ENCODE measurements at places on chromosomes 7 and 10.

GRCh38 chr7:49775065-49775948 is 1.9 kb downstream of the VWC2 start:
- DNase-seq = no peak

DNA sequence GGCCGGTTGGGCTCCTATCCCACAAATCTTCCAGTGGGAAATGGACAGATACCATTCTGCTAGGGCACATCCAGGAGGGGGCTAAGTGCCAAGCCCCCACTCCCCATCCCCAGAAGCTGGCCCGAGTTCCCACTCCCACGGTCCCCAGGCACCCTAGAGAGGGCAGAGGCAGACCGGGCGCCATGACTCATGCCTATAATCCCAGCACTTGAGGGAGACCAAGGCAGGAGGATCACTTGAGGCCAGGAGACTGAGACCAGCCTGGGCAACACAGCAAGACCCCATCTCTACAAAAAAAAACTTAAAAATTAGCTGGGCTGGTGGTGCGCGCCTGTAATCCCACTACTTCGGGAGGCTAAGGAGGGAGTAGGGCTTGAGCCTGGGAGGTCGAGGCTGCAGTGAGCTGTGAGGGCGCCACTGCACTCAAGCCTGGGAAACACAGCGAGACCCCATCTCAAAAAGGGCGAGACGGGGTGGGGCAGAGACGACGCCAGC is 870 bp downstream of the GNA12 start:
- DNase-seq = no peak

GRCh38 chr7:20013536-20013935 is 203.6 kb downstream of the MACC1 start:
- DNase-seq = no peak

GRCh38 chr7:35253710-35254495 is at the start of gene TBX20:
TBX20 (minus strand) TSS chr7:35254100; CDS start chr7:35253620, 480 bp downstream.
- no peak for DNase-seq

DNA sequence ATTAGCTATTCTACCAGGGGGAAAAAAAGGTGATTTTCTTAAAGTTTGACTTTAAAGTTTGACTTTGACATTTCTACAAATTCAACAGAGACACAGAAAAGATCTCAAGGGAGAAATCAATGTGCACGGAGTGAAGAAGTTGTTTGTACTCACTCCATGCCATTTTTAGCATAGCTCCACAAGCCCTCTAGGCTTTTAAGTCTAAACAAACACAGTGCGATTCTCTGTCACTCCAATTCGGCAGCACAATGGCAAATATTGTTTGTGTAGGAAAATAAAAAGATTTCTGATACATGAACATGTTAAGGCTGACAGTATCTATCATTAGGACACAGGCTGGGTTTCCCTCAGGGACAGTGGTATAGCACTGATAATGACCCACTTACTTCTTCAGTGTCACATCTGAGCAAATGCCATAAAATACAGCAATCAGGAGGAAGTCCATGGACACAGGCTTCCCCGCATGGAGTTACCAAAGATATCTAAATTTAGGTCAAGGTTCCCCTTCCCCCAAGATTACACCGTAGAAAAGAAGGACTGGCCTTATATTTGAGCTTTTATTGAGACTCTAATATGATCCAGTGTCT is 28.0 kb downstream of the GSAP start:
- DNase-seq = no peak

DNA sequence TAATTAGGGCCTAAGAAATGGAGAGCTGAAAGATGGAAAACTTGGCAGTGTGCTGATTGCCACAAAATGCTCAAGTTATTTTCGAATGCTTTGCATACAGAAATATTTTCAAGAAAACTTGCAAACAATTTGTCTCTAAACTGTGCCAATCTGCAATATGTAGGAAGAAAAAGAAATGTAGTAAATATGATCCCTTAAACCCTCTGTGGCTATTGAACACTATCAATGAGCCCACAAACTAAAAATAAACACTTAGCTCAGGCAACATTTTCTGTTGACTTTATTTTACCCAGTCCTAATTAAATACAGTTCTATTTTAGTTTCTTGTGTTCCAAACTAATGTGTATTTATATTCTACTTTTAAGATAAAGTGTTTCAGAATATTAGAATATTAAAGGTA is 342.1 kb downstream of the SEMA3D start:
- no peak for DNase-seq

DNA sequence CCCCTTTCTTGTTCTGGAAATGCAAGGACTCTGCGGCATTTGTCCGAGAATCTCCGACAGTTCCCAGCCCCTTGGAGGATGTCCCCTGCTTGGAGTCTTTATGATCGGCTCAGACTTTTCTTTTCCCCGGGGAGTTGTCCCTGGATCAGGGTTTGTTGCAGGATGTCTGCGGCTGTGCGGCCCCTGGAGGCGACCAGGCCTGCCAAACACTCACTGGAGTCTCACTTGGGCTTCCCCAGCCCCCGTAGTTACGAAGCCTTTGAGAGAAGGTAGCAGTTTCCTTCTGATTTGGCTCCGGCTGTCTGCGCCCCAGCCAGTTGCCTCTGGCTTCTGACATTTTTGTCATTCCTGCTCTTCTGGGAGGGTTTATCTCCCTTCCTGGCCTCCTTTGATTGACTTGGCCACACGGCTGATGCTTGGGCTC is 16.1 kb downstream of the COL26A1 start:
- no peak for DNase-seq

DNA sequence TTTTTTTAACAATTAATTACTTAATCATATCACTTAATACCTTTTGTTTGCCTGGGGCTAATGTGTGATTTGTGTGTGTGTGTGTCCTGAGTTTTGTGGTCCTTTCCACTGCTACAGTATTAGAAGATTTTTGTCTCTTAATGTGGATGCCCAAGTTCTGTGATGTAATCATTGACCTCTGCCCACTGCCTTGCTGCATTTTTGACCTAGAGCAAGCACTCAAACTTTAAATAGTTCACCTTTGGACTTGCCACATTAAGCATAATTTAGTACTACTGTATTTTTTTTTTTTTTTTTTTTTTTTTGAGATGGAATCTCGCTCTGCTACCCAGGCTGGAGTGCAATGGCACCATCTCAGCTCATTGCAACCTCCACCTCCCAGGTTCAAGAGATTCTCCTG is 52.7 kb downstream of the VCL start:
- no peak for DNase-seq

- no peak for DNase-seq
Measured at GRCh38 chr7:128894101-128894440, 16.4 kb downstream of the KCP start.

- no peak for DNase-seq
Measured at GRCh38 chr10:117312430-117312829, 62.8 kb downstream of the PDZD8 start.

DNA sequence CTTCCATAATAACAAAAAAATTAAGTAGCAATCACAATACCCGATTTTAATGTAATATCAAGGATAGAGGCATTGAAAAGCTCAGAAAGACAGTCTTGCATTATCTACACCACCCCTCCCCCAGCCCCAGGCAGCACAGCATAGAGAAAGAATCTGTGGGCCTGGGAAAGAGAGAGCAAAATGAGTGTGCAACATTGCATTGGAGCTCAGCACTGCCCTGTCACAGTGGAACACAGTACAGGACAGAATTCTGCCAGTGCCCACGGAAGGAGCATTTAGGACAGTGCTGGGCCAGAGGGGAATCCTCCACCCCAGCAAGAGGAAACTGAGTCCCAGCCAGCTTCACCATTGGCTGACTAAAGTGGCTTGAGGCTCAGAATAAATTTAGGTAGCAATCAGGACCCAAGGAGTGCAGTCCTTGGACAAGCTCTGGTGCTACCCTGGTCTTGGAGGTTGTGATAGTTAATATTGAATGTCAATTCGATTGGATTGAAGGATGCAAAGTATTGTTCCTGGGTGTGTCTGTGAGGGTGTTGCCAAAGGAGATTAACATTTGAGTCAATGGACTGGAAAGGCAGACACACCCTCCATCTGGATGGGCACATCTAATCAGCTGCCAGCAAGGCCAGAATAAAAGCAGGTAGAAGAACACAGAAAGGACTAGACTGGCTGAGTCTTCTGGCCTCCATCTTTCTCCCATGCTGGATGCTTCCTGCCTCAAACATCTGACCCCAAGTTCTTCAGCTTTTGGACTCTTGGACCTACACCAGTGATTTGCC is 234.4 kb downstream of the ANK3 start:
- DNase-seq = no peak

DNA sequence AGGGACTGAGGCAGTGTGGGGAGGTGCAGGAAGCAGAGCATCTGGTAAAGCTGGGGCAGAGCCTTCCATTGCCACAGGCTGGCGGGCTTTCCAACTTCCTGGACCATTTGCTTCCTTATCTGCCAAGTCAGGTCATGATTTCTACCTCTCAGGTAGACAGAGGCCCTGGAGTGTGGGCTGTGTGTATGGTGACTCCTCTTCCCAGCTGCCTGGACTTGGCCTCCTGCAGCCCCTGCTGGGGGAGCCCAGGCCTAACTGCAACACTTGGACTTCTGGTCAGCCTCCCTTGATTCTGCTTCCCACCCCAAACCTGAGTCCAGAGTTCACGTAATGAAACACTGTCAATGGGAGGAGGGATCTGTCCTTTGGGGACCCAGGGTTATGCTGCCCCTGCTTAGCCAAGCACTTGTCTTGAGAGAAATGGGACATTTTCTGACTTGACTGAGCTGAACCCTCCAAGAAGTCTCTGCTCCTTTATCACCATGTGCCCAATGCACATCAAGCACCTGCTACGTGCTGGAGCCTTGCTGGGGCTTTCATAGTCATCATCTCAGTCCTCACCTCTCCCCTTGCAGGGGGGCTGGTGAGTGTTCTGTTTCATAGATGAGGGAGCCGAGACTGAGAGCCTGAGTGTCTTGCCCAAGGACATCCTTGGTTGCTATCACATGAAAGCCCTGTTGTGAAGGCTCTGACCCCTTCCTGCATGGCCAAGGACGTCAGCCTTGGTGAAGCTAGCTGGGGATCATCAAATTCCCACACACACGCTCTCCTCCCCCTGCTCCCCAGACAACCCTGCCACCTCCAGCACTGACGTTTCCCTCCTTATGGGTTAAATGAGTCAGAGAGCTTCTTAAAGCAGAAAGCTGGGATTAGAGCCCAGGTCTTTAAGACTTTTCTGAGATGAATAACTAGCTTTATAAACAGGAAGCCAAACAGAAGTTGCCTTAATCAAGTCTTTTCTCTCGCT is 3.4 kb downstream of the CLEC2L start:
- no peak for DNase-seq

DNA sequence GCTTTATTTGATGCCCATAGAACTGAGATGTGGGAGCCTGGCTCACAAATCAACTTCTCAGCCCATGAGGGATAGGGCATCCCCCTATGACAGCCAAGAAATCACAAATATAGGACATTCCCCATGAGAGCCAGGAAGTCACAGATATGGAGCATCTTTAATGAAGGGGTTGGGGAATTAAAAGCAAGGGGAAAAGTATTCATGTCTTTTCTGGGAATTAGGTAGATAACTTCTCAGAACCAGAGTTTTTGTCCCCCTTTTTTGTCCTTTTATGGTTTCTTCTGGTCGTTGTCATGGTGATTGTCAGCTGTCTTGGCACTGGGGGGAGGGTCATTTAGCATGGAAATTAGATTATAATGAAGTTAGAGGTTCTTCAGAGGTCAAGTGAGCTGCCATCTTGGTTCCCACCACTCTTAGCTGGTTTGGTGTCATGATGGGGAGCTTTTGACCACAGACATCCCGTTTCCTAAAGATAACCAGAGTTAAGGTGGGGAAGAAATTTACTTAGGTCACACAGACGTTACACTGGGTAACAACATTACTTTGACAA is 56.9 kb downstream of the NOD1 start:
- DNase-seq = no peak

DNA sequence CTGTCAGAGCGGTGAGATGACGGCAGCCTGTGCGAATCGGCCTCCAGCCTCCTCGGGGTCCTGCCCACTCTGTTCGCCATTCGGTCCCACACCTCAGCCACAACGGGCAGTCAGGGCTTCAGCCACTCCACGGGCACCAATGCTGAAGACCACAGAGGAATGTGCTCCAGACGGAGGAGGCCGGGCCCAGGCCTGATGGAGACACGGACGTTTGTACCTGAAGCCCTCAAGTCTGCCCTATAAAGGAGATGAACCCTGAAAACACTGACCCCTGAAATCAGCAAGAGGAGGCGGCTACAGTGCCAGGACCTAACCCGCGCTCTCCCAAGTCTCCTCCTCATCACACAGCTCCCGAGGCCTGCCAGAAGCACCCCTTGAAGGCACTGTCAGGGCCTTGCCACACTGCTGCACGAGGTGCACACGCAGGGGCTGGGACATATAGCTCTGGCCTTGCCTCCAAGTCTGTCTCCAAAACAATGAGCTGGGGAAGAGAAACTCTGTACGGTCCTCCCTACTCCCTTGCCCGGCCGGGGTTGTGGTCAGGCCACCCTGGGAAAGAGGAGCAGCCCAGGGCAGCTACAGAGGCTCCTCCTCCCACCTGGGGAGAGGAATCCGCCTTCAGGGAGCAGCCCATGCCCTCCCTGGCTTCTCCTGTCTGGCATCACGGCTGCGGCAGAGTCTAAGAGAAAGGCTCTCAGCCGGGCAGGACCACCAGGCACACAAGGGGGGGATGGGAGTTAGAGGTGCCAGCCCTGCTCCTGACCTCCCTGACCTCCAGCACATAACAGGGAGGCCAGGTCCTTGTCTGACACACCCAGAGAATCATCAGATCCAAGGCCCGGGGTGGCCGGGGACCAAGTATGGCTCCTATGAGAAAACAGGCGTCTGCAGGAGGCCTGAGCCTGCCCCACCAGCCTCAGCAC is 310.1 kb downstream of the PTPRN2 start:
- no peak for DNase-seq

GRCh38 chr10:34075254-34075926 is 739.7 kb downstream of the PARD3 start:
- no peak for DNase-seq

- DNase-seq = no peak
Measured at GRCh38 chr10:74771054-74771453, 55.3 kb upstream of the KAT6B start.

DNA sequence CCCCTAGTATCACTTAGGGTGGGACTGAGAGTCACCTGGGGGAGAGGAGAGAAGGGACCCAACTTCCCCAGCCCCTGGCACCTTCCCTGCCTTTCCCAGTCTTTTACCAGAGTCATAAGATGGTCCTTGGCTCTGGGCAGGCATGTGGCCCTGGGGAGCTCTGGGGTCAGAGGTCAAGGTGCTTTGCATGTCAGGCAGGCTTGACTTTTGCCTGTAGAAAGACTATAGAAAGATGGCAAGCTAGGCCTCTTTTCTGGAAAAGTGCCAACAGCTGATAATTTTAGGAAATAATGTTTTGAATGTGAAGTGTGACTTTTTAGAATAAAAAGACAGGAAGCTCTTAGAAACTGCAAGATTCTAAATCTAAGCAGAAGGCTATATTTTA is 67.5 kb downstream of the MKI67 start:
- no peak for DNase-seq

DNA sequence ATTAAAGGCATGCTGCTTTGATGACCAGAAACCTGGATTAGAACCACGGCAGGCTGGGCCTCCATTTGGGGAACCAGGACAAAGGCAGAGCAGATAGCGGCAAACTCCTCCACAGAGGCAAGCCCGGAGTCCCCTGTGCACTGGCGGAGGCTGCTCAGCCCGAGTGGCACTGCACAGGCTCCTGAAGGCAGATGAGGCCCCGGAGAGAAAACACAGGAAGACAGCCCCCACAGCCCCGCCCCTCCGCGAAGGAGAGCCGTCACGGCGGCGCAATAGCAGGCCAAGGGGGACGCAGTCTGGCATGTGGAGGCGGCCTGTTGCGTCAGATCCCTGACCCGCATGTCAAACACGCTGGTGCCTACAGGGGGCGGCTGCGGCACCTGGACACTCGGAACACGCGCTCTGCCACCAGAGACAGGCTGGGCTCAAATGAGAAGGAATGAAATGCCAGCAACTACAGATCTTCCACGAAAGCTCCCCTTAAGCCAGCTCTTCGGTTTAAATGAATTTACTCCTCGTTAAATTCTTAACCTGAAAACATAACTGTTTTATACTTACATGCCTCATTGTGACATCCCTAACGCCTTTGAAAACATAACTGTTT is 128.5 kb downstream of the MAD1L1 start:
- no peak for DNase-seq
